ENCODE measurements at places on chromosomes 12 and 14.

- no peak for DNase-seq
Measured at GRCh38 chr12:30461026-30461615, 234.5 kb downstream of the IPO8 start.

GRCh38 chr12:50887191-50887590, 44.5 kb downstream of the TMPRSS12 start:
- no peak for DNase-seq

- no peak for DNase-seq
Measured at GRCh38 chr14:93804654-93805053, 16.4 kb upstream of the PRIMA1 start.

GRCh38 chr14:29800961-29801360, 126.7 kb downstream of the PRKD1 start:
- no peak for DNase-seq

DNA sequence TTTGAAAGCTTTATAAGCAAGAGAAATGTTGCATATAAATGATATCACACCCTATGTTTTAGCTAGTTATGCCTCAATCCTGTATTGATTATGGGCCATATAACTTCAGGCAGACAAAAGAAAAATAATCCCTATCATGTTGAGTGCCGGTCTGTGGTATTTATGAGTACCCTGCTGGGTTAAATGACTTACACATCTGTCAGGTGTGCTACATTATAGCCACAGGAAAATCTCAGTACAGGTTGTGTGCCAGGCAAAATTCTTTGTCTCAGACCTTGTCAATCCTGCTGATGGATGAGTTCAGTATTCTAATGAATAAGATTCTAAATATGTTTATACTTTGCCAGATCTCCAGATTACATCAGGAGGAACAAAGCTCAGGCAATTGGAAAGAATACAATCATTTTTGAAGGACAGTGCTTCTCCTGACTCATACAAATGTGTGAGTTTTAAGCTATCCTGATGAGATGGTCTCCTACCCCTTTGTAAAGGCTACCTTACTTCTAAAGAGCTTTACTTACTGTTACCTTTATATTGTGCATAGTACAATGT, 109.8 kb upstream of the FOXG1 start:
- no peak for DNase-seq

All from amygdala (tissue), 56 donors.